GM06990 (cell line): ENCODE measurements at places on chromosomes 1 and 21.

GRCh38 chr1:204927673-204928641, 57.3 kb downstream of the NFASC start:
- no peak for DNase-seq

DNA sequence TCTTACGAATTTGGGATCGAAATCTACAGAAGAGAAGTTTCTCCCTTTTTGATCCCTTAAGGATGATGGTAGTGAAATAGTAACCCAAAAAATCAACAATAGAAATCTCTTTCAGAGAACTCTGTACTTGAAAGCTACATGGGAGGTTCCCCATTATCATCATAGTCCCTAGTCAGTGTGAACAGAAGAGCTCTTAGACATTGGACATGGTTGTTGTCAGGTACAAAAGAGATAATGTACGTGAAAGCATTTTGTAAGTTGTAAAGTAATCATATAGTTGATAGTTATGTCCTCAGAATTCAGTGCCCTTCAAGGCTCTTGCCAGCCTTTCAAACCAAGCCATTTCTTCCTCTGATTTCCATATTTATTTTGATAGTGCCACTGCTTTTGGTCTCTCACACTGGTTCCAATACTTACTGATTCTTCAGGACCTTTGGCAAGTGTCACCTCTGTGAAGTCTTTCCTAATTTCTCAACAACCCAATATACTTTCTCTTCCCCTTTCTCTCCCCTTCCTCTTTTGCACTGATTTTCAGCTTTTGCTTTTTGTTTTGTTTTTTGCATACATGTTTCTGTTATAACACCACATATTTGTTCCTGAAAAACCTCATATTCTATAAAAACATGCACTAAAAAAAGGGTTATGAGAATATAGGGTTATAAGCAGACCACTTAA, 22.4 kb downstream of the VPS45 start:
- no peak for DNase-seq

DNA sequence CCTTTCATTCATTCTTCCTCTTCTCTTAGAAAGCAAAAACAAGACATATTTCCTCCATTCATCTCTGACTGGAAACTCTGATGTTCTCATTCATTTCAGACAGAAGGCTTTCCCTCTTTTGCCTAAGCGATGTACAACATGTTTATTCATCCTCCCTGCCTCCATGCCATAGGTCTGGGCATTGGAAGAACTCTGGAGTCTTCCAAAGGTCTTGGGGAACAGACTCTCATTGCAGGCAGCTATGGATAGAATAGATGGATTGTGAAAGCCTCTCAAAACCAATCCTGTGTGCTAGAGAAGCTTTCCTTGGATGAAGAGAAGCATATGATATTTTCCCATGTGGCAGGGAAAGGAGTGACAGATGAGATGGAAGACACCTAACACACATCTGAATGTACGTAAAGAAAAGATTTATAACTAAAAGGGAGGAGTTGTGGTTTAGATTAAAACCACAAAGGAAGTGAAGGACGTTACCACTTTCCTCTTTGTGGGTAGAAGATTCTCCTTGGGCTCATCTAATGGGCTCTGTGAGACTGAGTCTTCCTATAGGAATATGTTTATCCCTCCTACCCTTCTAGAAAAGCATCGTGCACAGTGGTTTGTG, 38.7 kb downstream of the BCL9 start:
- DNase-seq, result no peak

DNA sequence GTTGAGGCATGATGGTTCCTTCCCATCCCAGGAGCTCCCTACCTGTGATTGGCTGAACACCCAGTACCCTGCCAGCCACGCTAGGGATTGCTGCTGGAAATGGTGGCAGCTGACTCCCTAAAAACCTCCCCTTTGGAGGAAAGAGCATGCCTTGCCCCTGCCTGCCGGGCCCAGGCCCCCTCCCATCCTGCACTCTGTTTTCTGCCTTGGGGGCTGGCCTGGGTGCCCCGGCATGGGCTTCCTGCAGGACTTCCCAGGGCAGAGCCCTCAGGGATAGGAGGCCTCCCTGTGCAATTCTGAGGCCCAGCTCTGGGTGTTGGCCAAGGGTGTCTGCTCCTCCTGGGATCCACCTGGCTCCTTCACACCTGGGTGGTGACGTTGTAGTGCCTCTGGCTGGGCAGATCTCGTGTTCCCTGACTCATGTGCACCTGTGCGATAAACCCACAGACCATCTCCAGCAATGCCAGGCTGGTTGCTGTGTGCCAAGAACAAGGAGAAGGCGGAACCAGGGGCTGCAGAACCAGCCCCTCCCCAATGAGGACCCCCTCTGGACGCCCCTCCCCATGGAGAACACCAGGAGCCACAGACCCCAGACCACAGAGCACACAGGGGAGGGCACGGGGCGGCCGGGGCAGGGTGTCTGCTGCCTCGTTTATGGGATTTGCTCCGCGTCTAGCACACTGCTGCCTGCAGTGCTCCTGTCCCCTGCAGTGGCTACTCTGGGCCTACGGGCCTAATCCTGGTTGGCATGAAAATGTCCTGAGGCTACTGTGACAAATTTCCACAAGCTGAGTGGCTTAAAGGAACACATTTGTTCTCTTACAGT, 13.6 kb downstream of the CSTB start:
- no peak for DNase-seq

DNA sequence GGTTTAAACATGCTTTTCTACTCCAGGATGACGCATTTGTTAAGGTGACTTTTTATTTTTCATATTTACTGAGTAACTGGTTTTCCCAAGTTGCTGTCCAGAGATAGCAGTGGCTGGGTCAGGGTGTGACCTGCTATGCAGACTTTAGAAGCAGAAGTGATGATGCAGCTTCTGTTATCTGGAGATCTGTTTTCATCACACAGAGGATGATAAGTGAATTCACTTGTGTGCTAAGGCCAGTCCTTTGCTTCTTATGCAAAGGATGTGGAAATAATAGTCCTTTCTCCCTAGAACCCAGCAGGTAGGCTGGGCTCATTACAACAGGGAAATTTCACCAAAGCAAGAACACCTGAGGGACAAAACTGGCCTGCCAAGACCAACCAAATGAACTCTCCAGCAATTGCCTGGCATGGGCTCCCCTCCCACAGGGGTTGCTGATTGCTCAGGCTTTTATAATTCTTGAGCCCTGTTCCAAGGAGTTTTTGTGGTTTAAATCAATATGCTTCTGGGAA, 97.8 kb upstream of the LPGAT1 start:
- no peak for DNase-seq

GRCh38 chr1:232682248-232682647, 52.3 kb upstream of the SIPA1L2 start:
- no peak for DNase-seq

DNA sequence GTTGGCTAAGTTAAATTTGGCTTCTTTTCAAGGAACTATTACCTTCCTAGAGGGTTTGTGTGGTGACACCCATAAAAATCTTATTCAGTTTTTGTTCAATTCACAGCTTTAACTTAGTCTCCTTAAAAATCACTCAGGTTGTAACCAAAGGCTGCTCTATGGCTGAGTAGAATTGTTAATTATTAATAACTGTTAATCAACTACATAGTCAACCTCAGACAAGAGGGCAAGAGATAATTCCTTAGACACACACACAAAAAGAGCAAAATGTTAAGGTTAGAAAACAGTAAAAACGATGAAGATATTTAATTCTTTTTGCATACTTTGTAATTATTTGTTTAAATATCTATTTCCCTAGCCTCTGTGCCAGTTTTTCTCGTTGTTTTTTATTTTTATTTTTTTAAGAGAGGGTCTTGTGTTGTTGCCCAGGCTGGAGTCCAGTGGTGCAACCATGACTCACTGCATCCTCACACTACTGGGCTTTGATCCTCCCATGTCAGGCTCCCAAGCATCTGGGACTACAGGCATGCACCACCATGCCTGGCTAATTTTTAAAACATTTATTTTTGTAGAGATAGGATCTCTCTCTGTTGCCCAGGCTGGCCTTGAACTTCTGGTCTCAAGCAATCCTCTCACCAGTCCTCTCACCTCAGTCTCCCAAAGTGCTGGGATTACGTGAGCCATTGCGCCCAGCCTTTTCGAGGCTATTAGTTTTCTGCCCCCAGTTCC, 215.2 kb downstream of the DISC1 start:
- no peak for DNase-seq

GRCh38 chr1:96236156-96236739, 485.3 kb upstream of the PTBP2 start:
- no peak for DNase-seq

DNA sequence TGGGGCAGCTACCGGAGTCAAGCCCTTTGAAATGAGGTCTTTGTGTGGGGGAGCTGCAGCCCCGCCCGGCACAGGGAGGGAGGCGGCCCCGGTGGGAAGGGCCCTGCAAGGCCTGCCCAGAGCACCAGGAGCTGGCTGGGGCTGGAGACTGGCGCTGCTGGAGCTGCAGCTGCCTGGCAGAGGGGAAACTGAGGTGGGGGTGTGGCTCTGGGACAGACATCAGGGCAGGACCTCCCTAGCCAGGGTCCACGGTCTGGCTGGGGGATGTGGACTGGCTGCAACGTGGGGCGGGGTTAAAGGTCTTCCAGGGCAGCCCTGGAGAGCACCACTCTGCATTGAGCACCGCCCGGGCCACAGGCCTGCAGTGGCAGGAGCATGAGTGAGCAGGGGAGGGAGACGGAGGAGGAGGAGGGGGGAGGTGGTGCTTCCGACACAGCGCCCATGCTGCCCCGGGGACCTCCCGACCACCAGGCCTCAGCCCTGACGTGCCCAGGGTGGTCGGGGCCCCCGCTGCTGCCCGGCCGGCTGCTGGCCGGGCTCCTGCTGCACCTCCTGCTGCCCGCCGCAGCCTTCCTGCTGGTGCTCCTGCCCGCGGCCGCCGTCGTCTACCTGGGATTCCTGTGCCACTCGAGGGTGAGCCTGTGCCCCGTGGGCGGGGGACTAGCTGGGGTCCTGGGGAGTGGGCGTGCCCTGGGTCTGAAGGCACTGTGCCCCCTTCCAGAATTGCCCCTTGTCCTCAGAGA, 4.8 kb upstream of the ANKRD65 start:
- DNase-seq, result no peak

DNA sequence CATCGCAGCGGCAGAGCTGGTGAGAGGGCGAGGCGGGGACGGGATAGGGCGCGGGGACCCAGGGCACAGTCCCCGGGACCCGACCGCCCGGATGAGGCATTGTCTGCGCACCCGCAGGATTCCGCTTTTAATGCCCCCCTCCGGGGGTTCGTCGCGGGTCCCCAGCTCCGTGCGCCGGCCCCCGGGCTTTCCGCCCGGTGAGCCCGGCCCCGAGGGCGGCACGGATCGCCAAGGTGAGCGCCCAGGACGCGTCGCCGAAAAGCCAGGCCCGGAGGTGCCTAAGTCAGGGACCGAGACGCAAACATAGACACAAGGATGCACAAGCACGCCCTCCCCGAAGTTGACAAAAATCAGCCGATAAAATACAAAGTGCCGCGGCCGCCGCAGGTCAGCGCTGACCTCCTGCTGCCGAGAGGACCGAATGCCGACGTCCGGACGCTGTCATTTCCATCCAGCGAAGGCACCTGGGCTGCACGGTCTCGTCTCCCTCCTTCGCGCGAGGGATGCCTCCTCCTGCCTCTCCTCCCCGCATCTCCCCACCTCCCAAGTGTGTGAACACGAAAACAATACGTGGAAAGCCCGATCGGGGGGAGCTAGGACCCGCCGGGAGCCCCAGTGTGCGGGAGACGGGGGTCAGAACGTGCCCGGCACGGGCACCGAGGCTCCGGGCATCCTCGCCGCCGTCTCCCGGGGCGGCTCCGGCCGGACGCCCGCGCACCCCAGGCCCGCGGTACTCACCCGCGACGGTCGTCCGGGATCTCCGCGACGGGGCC, 101.1 kb upstream of the SOD1 start:
- DNase-seq, result peak; percentile 22

DNA sequence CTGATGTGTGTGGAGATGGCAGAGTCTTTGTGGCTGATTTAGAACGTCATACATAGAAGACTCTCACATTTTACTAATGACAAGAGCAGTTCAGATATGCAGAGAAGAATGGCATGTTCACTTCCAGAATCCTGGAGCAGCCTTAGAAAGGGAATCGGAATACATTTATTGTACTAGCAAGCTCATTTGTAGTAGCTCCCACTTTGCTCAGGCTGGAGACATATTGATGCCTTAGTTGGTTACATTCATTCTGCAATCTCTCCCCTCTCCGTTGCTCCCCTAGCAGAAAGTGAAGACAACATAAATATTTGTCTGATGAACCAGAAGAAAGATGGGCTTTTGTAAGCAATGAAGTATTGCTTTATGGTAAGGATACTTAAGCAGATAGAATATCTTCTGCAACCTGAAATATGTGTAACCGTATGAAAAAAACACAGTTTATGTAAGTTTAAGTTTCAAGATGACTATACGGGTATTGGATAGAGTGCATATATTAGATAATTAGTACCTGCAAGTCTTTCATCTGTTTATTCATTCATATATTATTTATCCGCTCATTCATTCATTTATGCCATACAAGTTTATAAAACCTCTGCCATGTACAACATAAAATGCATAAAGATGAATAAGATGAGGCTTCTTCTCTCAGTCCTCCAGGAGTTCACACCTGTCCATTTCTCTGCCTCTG, 135.7 kb downstream of the CNIH3 start:
- no peak for DNase-seq

DNA sequence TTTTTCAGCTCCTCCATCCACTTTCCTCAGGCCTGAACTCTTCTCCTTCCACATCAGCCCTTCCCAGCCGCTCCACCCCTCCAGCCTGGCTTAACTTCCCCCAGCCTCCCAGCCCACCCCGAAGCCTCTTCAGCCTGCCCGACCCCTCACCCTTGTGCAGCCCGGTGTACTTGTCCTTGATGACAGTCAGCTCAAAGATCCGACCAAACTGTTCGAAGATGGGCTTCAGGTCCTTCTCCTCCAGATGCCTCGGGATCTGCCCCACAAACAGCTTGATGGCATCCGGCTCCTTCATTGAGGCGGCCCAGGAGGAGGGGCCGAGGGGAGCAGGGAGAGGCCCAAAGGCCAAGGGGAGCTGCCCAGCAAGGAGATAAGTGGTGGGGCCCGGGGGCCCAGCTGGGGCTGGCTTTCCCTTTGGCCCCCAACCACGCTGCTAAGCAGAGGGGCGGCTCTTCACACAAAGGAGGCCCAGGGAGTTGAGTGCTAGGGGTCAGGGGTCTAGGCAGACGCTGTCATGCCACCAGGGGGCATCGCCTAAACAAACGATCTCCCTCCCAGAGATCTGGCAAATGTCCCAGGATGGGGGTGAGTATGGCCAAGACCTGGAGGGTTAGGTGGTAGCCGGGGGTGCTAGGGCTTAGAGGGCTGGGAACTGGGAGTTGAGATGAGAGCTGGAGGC, 738 bp downstream of the CELF3 start:
- DNase-seq, result no peak

DNA sequence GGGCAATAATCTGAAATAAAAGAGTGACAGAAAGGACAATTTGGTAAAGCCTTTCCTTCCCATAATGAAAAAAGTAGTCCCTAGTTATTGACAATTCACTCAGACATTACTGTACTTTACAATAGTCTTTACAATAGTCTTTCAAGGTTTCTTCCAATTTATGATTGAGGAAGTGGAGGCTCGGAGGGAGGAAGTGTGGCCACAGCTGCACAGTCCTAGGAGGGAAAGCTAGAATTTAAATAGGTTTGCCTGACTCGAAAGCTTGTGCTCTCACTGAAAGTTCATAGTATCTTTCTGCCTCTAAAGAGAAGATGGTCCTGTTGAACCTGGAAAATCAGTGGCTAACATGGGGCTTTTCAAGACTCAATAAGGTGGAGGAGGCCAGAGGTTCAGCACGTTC, 203.2 kb downstream of the SDCCAG8 start:
- no peak for DNase-seq
